ENCODE measurements at places on chromosomes 4 and X. TPM values are rescaled to one million over a fixed set of nuclear protein-coding genes. Genes with fewer than 3 reads are reported as not detected.

WDR44 gene
- 11.1 TPM for total RNA-seq

GAGE12F gene
- total RNA-seq = not detected

TMEM255A gene
- total RNA-seq = 0.33 TPM

MAGEA11 gene
- total RNA-seq = not detected

AR gene
- total RNA-seq = 3.2 TPM

SLC38A5 gene
- total RNA-seq = 0.38 TPM

ITIH6 gene
- total RNA-seq = not detected

PDCL2 gene
- total RNA-seq = not detected

ASB9 gene
- total RNA-seq = 20.2 TPM

MXD4 gene
- 20.3 TPM for total RNA-seq

PLAC8 gene
- 1.1 TPM for total RNA-seq

CT45A2 gene
- total RNA-seq = not detected

ZNF711 gene
- 0.99 TPM for total RNA-seq

MAGEA12 gene
- total RNA-seq = 0.15 TPM

H2BW2 gene
- not detected for total RNA-seq

TECRL gene
- total RNA-seq = not detected

CAPN6 gene
- total RNA-seq = not detected

VEGFC gene
- 9.4 TPM for total RNA-seq

ARHGEF6 gene
- 0.25 TPM for total RNA-seq

PHEX gene
- 0.42 TPM for total RNA-seq

OPRPN gene
- not detected for total RNA-seq

CT45A9 gene
- total RNA-seq = not detected

TXK gene
- 0.15 TPM for total RNA-seq

ARL9 gene
- not detected for total RNA-seq

SLC10A7 gene
- total RNA-seq = 2.2 TPM

NSG1 gene
- 8.1 TPM for total RNA-seq

TRPC5OS gene
- total RNA-seq = not detected

TDO2 gene
- total RNA-seq = 0.56 TPM

ENAM gene
- not detected for total RNA-seq

ITM2A gene
- not detected for total RNA-seq

PABPC1L2B gene
- not detected for total RNA-seq

RBM46 gene
- total RNA-seq = not detected

LRIT3 gene
- 0.09 TPM for total RNA-seq

USP17L5 gene
- total RNA-seq = not detected

FHDC1 gene
- 0.86 TPM for total RNA-seq

SPATA4 gene
- 0.17 TPM for total RNA-seq

DCHS2 gene
- total RNA-seq = not detected

FTHL17 gene
- not detected for total RNA-seq

SLIT2 gene
- total RNA-seq = not detected

CORIN gene
- total RNA-seq = not detected

PHOX2B gene
- total RNA-seq = not detected

NAA11 gene
- not detected for total RNA-seq

TBX22 gene
- not detected for total RNA-seq

APLN gene
- 0.82 TPM for total RNA-seq

PLP1 gene
- not detected for total RNA-seq

PLS3 gene
- 248 TPM for total RNA-seq
